Endothelial cell of umbilical vein (primary cell): ENCODE measurements at places on chromosomes 3 and 15. TPM values are rescaled to one million over a fixed set of nuclear protein-coding genes. Genes with fewer than 3 reads are reported as not detected.

ZBTB11 gene
- total RNA-seq, result 14.7 and 15.8 TPM in 2 replicates

PPP1R14D gene
- not detected in 2 replicates for total RNA-seq

MAP1A gene
- total RNA-seq, result 2.1 and 4.8 TPM in 2 replicates

GRCh38 chr3:196251918-196252317, 35.6 kb downstream of the SLC51A start:
- DNase-seq, result no peak
